ENCODE measurements at places on chromosomes 6 and 20. TPM values are rescaled to one million over a fixed set of nuclear protein-coding genes. Genes with fewer than 3 reads are reported as not detected.
A peak's percentile ranks its signal among the peaks of the same experiment; 100 is the strongest.

UBE2V1 gene
- 206 TPM for total RNA-seq

- no peak for DNase-seq
These were observed 605 bp upstream of the PPP1R16B start for GRCh38 chr20:38804682-38805501.

MAN1A1 gene
- total RNA-seq: 0.12 TPM

DNA sequence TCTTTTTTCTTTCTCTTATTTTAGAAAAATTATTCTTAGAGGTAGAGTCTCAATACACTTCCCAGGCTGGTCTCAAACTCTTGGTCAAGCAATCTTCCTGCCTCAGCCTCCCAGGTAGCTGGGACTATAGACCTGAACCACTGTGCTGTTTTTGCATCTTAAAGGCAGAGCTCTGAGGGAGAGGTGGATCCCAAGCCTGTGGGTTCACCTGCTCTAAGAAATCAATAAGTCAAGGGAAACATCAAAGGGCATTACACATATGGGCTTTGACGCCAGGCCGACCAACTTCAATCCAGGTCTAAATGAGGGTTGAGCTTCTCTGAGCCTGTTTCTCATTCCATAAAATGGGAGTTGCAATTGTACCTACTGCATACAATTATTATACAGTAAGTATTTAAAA, 223.9 kb downstream of the LY86 start:
- no peak for DNase-seq

- DNase-seq: no peak
These were observed 216.5 kb downstream of the PTPRK start for GRCh38 chr6:128303870-128304269.

DNA sequence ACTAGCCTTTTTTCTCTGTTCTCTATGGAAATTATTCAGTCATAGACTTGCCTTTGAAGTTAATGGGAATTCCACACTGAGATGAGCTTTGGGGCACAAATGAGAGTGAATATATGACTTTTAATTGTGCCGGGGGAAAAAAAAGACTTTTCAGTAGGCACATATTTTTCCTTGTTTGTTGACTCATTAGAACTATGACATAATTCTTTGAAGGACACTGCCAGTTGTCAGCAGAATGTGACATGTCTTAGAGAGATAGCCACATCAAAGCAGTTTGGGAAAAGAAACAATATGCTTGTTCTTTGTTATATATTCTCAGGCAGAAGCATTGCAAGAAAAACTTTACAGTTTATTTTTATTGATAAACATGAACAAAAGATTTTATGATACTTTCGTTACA, 138.3 kb downstream of the COL9A1 start:
- no peak for DNase-seq

- DNase-seq: no peak
These were observed 149.3 kb downstream of the ADAT2 start for GRCh38 chr6:143301188-143301587.

RAD21L1 gene
- total RNA-seq: 0.48 TPM

GRCh38 chr6:10363911-10364310, 51.0 kb downstream of the TFAP2A start:
- DNase-seq: no peak

- DNase-seq: no peak
These were observed 32.9 kb downstream of the MAP3K4 start for GRCh38 chr6:161024364-161024920.

DNA sequence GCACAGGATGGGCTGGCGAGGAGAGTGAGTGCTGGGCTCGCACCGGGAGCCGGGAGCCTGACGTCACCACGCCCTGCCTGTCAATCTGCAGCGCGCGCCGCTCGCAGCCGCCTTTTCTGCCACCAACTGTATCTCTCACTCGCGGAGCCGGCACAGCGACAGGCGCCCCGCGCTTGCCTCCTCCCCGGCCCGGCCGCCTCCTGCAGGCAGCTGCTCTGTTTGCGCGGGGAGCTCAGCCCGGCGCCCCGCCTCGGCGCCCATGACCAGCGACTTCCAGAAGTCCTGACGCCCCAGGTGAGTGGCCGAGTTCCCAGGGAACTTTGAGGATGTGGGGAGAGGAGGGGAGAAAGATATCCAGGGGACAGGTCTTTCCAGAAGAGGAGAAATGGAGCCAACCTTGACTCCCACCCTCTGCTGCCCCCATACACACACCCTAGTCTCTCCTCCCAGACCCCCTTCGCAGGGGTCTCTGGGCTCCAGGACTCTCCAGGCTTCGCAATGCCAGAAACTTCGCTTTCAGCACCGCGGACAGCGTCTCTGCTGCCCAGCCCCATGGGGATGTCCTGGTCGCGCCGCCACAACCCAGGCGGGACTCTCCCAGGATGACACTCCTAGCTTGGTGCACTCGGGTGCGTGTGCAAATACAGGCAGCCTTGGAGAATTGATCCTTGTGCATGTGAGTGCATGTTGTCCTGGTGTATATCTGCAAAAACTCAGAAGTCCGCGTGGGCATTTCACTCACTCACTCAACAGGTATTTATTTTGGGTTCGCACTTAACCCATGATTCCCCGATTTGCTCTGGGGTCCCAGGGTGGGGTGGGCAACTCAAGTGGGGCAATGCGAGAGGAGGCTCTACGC, at the start of gene GPR6:
Gene GPR6 (plus strand): TSS at position 138 of the 859 bp plus-strand sequence. CDS start 802 bp downstream, outside the sequence.
- DNase-seq: no peak

DNA sequence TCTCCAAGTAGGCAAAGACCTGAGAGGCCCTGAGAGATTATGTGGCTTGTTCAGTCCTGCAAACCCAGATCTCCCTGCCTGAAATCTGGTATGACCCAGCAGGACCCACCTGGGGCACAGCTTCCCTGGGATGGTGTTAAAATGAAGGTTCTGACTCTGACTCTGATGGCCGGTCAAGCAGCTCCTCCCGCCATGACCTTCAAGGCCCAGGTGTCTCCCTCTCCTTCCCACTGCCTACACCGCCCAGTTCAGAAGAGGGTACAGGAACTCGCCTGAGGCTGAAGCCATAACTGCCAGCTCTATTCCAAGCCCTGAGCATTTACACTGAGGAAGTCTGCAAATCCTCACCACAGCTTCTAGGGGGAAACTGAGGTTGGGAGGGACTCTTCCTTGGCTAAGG, 5.9 kb upstream of the CST7 start:
- no peak for DNase-seq

DNA sequence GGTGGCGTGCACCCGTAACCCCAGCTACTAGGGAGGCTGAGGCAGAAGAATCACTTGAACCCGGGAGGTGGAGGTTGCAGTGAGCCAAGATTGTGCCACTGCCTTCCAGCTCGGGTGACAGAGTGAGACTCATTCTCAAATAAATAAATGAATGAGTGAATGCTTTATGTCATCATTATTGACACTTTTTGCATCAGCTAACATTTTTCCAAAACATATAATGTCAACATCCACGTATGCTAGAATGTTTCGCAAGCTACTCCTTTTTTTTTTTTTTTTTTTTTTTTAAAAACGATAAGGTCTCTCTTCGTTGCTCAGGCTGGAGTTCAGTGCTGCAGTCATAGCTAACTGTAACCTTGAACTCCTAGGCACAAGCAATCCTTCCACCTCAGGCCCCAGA, 72.2 kb downstream of the SENP6 start:
- no peak for DNase-seq

- DNase-seq: peak; percentile 6
These were observed 170.1 kb downstream of the CLIC5 start for GRCh38 chr6:45845567-45845966.

DNA sequence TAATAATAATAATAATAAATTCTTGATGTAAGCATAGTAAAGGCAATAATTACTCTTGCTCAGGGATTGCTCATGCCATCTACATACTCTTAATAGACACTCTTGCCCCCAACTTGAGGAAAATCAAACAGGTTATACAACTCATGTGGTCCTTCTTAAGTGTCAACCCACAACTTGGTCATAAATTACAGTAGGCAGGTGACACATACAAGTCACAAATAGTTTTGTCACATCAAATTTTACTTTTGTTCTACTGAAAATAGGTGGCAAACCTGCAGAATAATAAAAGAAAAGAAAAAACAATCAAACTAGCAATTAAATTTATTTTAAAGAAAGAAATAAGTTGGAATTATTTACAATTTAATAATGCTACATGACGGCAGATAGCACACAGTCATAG, 1.6 kb downstream of the ME1 start:
- DNase-seq: no peak

GRCh38 chr20:41094353-41095055, 42.8 kb upstream of the PLCG1 start:
- no peak for DNase-seq

KCNK5 gene
- total RNA-seq: not detected

DNA sequence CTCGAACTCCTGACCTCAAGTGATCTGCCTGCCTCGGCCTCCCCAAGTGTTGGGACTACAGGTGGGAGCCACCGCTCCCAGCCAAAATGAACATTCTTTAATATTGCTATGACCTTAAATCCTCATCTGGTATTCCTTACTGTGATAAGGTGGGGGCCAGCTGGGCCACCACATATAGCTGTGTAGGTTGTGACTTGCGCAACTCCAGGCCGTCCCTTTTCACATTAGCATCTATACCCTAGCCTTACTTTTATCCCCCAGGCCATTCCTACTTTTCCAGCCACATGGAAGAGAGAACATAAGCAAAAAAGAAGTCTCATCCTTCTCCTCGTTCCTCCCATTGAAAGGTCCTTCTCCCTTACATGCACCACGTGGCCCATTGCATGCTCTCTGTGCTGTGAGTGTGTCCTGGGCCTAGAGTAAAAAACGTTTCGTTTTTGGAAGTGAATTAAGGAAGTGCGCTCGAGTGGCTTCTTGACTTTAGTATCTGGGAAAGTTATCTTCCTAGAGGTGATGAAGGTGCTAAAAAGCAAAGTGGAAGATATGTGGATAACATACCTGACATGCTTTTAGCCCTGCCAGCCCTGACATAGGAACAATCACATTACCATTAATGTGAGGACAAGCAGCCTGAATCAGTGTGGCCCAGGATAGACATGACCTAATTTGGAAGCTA, 56.8 kb upstream of the KIF13A start:
- no peak for DNase-seq

DNA sequence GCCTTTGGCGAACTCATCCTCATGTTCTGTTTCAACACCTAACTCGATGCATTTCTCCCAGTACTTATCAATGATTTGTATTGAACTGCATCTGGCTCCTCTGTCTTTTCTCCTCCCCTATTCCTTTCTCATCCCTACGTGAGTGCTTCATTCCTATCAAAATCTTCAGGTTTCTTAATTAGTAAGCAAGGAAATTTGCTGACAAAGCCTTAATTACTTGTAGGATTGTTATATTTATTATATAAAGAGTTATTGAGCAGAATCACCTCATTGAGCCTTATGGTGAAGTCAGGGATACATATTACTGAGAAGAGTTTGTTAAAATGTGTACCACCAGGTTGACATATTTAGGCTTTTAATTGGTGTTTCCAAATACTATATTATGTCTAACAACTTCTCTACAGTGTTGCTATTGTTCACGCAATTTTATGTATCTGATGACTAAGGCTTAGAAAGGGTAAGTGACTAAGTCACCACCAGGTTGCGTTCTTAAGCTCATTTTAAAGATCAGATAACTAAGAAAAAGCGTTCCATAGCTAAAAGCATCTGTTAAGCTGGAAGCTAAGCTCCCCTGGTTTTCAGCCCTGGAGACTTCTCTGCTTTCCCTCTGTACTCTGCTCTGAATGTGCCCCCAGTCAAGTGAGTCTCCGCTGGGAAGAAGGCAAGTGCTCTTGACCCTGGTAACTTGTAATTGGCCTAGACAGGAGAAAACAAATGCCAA, 18.9 kb downstream of the SCGN start:
- DNase-seq: no peak

- DNase-seq: no peak
These were observed 219.2 kb downstream of the C6orf118 start for GRCh38 chr6:165090242-165090641.

CYP39A1 gene
- total RNA-seq: not detected

ITPR3 gene
- 23.6 TPM for total RNA-seq

OPRM1 gene
- not detected for total RNA-seq

DNA sequence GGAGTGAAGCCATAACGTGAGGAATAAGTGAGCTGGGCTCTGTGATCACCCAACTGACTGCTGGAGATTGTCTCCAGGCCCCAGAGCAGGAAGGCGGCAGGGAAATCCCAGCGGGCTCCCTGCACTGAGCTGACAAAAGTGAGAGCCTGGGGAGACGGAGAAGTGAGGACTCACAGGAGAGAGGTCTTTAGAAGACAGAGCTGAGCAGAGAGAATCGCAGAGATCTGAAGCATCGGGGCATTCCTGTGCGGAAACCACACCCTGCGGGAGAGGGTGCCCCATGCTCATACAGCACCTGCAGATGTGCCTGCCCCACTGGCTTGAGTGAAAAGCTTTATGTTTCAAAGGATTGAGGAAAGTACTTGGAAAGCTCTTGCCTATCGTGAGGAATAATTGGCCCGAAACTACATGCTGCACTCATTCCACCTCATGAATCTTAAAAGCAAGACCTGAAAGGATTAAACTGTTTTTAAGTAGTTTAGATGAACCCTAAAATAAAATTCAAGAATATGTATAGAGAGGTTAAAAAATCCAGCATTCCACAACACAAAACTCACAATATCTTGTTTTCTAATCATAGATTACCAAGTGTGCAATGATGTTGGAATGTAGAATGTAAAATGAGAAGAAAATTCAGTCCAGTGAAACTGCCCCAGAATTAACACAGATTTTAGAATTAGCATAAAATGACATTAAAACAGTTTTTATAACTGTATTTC, 17.7 kb upstream of the THBS2 start:
- DNase-seq: no peak

- DNase-seq: no peak
These were observed 89.7 kb downstream of the MDGA1 start for GRCh38 chr6:37607944-37608343.

DNA sequence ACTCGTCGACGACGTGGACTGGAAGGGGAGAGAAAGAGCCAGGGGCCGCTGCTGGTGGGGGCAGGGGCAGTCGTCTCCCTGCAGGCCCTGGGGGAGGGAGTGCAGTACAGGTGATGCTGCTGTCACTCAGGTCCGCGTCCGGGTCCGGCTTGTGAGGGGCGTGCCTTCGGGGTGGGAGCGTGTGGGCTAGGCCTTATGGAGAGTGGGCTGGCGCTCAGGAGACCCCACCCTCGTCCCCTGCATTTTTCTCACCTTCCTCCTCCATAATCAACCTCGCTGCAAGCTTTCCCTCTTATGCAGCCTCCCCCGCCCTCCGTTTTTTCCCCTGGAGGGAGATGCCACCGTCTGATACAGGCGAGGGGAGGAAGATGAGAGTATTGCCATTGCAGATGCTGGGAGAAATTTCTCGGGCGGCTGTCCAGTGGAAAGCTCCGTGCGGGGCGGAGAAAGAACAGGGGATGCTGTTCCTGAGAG, 632 bp downstream of the PCMT1 start:
- DNase-seq: peak; percentile 70
